Thymus (tissue), 14 donors: ENCODE measurements at places on chromosomes 6 and 20. TPM values are rescaled to one million over a fixed set of nuclear protein-coding genes. Genes with fewer than 3 reads are reported as not detected.

The FOXS1 gene
- 1.2 TPM for polyA plus RNA-seq

DNA sequence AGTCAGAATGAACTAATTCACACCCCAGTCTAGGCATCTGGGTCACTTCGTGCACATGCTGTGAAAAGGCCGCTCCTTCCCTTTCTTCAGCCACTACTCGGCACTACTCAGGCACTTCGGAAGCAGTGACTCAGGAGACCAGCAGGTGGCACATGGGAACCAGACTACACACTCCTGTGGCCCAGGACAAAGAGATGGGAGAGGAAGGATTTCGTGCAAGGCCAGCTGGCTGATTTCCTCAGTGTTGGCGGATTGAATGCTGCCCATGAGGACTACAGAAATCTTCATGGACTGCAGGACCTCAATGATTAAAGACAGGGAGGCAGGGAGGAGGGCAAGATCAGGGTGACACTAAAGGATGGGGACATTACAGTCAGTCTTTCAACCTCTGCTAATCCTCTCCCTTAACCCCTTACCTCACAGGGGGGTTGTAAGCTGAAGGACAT is 117.8 kb upstream of the SPACA1 start:
- H3K36me3 ChIP-seq: no peaks in the 10 kb centered on the region
- no peak overlapping the region for H3K4me3 ChIP-seq
- peak; percentile 31 for DNase-seq
- H3K4me1 ChIP-seq: peaks cover 2% of the 10 kb centered on the region

The JPH2 gene
- polyA plus RNA-seq: 2.0 TPM

The LAMA4 gene
- 3.0 TPM for polyA plus RNA-seq

GRCh38 chr6:74018825-74019224 is 322.8 kb downstream of the CD109 start:
- no peak overlapping the region for H3K4me3 ChIP-seq
- no peaks in the 10 kb centered on the region for H3K4me1 ChIP-seq
- H3K36me3 ChIP-seq: no peaks in the 10 kb centered on the region
- DNase-seq: no peak

DNA sequence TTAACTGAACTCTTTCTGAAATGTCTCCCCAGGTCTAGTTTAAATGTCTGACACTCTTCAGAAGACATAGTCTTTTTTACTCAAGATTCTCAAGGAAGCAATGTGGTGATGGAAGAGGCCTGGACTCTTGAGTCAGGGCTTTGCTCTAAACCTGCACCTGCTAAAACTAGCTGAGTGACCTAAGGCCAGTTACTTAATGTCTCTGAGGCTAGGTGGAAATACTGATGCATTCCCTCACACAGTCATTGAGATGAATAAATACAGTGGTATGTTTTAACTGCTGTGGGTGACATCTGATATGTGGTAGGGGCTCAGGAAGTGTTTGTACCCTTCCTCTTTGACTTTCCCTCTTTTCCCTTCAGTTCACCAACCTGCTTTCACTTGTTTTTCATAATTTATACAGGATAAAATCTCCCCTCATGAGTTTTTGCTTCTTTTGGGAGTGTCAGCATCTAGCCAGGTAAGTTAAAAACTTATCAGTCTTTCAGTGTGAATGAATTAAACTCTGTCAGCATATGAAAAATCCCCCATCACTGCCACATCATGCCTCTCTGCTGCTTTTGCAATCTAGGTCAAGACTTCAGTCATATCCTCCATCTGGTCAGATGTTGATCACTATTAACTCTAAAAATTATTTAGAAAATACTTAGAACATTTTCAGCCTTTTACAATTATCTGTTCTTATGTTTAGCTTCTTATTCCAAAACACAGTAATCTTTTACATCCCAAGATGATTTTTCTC is 178.7 kb upstream of the TNFAIP3 start:
- no peaks in the 10 kb centered on the region for H3K4me1 ChIP-seq
- no peak overlapping the region for H3K4me3 ChIP-seq
- H3K27me3 ChIP-seq: no peaks in the 10 kb centered on the region
- no peaks in the 10 kb centered on the region for H3K36me3 ChIP-seq

DNA sequence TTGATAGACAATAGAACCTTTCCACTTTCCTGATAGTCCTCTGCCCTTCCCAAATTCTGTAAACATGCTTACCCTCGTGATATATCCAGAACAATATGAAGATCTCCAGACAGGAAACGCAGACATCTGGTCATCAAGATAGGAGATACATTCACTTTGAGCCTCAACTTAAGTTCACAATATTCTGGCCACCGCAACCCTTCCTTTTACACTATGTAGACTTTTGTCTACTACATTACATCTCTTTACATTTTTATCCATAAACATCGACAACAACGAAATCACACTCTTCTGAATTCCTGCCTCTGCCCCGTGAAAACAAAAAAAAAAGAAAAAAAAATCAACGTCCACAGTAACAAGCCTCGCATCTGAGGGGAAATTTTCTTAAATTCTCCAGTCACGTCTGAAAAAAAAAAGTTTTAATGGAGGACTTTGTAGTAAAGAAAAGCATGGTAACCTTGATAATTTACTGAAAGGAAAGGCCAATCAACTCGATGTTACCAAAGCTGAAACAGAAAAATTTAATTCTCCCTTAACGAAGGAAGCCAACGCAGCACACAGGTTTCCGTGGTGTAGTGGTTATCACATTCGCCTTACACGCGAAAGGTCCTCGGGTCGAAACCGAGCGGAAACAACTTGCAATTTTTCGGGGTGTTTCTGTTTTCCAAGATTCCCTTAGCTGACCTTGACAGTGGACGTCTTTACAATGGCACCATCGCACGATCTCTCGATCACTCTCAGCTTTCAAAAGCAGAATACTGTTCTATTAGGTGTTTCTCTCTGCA is 21.8 kb downstream of the POM121L2 start:
- no peaks in the 10 kb centered on the region for H3K36me3 ChIP-seq
- no peak overlapping the region for H3K27ac ChIP-seq
- no peaks in the 10 kb centered on the region for H3K4me1 ChIP-seq
- no peak for DNase-seq
- H3K27me3 ChIP-seq: peaks cover 67% of the 10 kb centered on the region
- H3K4me3 ChIP-seq: no peak overlapping the region

- no peaks in the 10 kb centered on the region for H3K36me3 ChIP-seq
- H3K27me3 ChIP-seq: no peaks in the 10 kb centered on the region
- no peak overlapping the region for H3K4me3 ChIP-seq
- no peaks in the 10 kb centered on the region for H3K4me1 ChIP-seq
Observed at GRCh38 chr6:153096792-153097191, 34.3 kb downstream of the RGS17 start.

The APOBEC2 gene
- 7.0 TPM for polyA plus RNA-seq

DNA sequence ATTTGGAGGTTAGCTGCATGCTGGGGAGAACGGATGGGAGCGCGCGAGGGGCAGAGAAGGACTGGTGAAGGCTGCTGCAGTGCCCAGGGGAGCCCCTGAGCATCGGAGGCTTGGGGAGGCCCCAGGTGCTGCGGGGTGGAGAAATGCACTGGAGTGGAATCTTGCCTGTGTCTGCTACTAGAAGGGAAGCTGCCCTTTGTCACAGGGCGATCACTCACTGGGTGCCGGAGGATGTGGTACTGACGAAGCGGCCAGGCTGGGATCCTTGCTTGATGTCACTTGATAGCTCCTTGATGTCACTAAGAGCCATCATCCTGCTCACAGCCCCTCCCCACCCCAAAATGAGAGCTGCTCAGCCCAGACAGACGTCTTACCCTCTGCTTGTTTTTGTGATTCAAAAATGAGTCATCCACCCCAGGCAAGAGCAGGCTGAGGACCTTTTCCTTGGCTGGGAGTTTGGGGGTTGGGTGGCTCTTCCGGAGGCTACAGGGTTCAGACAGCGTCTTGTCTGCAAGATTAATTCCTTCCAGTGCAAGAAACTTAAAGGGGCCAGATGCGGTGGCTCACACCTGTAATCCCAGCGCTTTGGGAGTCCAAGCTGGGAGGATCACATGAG is 62.6 kb upstream of the PMEPA1 start:
- no peaks in the 10 kb centered on the region for H3K27me3 ChIP-seq
- H3K4me3 ChIP-seq: no peak overlapping the region
- H3K4me1 ChIP-seq: no peaks in the 10 kb centered on the region
- no peaks in the 10 kb centered on the region for H3K36me3 ChIP-seq
- H3K27ac ChIP-seq: no peak overlapping the region
- DNase-seq: no peak

GRCh38 chr20:52552181-52552872 is 360.7 kb upstream of the ZFP64 start:
- H3K27me3 ChIP-seq: no peaks in the 10 kb centered on the region
- no peak overlapping the region for H3K4me3 ChIP-seq
- DNase-seq: no peak
- no peaks in the 10 kb centered on the region for H3K36me3 ChIP-seq
- H3K27ac ChIP-seq: no peak overlapping the region

DNA sequence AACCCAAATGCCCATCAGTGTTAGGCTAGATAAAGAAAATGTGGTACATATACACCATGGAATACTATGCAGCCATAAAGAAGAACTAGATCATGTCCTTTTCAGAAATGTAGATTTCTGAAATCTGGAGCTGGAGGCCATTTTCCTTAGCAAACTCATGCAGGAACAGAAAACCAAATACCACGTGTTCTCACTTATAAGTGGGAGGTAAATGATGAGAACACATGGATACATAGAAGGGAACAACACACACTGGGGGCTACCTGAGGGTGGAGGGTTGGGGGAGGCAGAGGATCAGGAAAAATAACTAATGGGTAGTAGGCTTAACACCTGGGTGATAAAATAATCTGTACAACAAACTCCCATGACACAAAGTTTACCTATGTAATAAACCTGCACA is 188.9 kb upstream of the PRND start:
- no peaks in the 10 kb centered on the region for H3K4me1 ChIP-seq
- H3K4me3 ChIP-seq: no peak overlapping the region
- H3K27ac ChIP-seq: no peak overlapping the region
- DNase-seq: no peak
- H3K36me3 ChIP-seq: no peaks in the 10 kb centered on the region

DNA sequence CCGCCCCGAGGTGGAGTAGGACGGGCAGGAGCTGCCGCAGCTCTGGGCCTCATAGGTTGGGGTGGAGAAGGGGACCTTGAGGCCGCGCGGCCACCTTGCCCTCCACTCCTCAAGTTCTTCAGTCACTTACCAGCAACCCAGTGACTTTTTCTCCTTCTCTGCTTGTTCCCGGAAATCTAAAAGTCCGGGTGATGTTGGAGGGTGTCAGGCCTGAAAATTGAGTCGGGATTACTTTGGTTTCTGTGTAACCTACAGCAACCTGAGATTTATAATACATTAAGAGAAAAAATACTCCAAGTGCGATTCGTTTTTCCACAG is 338 bp downstream of the RWDD1 start:
- H3K36me3 ChIP-seq: peaks cover 20% of the 10 kb centered on the region
- H3K27me3 ChIP-seq: no peaks in the 10 kb centered on the region
- no peak for DNase-seq
- H3K4me3 ChIP-seq: peak overlapping the region; percentile 86
- peaks cover 5% of the 10 kb centered on the region for H3K4me1 ChIP-seq
- H3K27ac ChIP-seq: peak overlapping the region; percentile 95
